ENCODE measurements at places on chromosomes 12 and 14.

GRCh38 chr14:103891667-103892215 is 36.5 kb upstream of the TDRD9 start:
- no peak for DNase-seq

- no peak for DNase-seq
Observed at GRCh38 chr12:11765421-11765816, 115.9 kb downstream of the ETV6 start.

DNA sequence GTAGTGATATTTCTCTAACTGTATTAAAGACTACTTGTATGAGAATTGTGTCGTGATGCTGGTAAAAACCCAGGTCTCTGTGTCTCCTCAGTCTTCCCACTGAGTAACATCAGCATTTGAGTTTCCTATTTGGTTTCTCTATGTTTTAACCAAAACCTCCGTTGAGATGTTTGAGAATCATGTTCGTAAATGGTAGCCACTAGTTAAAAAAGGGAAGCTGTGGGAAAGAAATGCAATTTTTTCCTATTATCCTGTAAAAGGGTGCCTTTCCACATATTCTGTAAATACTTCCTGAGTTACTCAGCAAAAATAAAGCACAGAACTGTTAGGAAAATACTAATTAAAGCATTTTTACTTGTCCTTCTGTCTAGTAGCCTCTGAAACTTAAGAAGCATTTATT is 7.0 kb downstream of the CLEC1B start:
- no peak for DNase-seq

GRCh38 chr14:95523815-95524448 is 7.5 kb upstream of the SYNE3 start:
- DNase-seq: no peak

DNA sequence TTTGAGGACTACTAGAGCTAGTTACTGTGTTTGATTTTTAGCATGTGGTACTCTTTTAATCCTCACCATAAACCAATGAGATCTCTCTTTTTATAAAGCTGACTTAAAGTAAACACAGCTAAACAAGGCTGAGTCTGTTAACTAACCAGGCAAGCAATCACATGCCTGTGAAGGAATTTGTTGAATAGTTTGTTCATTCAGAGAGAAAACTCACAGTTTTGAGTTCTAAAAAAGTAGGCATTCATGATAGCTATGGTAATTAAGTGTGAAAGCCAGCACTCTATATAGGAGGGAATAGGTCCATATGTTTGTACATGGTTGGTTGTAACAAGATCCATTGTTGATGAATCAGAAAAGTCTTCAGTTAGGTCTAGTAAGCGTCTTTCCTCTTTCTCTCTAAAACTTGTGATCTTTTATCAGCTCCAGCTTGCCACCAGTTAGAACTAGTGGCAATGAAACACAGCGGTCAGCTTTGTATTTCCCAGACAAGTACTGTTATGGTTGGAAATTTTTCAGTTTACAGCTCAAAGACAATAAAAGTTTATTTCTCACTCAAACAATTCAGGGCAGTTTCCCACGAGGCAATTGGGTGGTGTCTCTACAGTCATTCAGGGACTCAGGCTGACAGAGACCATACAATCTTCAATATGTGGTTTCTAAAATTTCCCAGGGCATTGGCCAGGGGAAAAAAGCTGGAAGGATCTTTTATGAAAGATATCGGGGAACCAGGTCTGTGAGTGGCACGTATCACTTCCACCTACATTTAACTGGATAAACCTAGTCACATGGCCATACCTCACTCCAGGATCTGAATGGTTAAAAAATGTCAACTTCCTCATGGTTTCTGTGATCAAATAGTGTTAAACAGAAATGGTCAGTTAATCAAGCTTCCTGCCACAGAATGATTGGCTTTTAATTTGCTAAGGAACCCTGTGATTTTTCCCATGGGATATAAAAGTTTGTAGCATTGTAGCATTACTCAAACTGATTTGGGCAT is 203.1 kb downstream of the KIF21A start:
- DNase-seq: no peak

DNA sequence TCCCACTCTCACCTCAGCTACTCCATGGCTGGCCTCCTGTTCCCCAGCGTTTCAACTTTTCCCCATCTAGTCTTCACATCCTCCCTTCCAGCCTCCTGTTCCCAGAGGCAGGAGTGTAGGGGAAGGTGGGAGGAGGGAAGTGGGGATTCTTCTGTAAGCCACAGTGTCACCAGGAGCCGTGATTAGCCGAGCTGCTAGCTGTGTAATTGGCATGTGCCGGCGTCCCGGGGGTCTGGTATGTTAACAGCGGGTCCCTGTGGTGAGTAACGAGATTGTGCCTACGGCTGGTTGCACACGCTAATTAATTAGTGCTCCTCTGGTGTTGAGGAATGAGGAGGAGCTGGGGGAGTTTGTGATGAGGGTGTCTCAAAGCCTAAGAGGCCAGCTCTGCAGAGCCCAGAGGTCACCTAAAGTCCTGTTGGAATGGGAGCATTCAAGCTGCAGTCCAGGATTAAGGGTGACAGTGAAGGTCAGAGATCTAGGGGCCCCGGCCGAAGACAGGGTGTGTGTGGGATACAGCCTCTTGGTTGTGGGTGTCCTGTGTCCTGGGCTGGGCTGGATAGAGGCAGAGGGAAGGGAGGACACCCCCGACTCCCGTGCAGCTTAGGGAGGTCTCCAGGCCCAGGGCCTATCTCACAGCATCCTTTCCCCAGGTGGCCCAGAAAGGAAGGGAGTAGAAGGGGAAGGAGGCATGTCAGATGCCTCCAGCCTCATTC is 10.0 kb upstream of the CALCOCO1 start:
- DNase-seq: no peak

- DNase-seq: no peak
Observed at GRCh38 chr12:115767916-115768315, 509.6 kb downstream of the MED13L start.

- DNase-seq: no peak
Observed at GRCh38 chr14:105884808-105885281, 358.5 kb downstream of the TMEM121 start.

DNA sequence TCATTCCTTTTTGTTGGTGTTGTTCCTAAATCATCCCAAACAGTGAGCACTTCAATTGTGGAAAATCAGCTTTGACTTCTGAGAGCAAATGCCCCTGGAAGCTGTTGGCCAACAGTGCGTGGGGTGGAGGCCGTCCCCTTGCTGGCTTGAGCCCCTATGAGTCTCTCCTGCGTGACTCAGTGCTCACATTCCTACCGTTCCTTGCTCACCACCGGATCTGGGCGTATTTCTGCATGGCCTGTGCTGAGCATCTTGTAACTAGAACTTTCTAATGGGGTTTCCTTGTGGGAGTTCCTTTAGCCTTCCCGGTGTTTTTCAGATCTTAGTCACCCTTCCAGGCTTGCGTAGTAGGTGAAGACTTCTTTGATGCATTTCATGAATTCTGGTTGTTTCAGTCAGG is 14.7 kb downstream of the SERPINA1 start:
- DNase-seq: no peak

DNA sequence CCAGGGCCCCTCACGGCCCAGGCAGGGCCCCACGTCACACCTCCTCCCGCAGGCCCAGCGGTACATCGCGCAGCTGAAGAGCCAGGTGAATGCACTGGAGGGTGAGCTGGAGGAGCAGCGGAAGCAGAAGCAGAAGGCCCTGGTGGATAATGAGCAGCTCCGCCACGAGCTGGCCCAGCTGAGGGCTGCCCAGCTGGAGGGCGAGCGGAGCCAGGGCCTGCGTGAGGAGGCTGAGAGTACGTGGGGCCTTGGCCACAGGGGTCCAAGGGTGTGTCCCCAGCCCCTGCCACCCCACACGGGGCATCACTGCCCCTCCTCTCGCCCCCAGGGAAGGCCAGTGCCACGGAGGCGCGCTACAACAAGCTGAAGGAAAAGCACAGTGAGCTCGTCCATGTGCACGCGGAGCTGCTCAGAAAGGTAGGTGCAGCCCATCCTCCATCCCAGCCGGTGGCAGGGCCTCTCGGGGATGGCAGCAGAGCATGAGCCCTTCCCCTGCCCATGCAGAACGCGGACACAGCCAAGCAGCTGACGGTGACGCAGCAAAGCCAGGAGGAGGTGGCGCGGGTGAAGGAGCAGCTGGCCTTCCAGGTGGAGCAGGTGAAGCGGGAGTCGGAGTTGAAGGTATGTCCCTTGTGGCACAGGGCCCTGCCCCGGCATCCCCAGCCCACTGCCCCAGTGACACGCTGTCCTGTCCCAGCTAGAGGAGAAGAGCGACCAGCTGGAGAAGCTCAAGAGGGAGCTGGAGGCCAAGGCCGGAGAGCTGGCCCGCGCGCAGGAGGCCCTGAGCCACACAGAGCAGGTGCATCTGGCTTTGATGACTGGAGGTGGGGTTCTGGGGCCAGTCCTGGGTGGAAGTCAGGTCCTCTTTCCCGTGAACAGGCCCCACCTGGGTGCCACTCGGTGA is 20.9 kb downstream of the HIP1R start:
- DNase-seq: no peak

GRCh38 chr12:108307006-108307405 is 32.1 kb downstream of the CMKLR1 start:
- DNase-seq: no peak

DNA sequence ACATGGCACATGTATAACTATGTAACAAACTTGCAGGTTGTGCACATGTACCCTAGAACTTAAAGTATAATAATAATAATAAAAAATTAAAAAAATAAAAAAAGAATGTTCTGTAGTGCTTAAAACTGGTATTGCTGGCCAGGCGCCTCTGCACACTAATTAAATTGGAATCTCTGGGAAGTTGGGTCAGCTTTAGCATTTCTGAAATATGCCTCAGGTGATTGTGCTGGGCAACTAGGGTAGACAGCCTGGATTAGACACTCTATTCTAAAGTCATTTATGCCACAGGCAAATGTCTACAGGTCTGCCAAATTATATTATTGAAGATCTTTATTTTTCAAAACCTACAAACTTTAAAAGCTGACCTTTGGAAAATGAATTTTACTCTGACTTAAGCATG is 55.3 kb downstream of the PPM1H start:
- DNase-seq: no peak

- no peak for DNase-seq
Observed at GRCh38 chr14:70971560-70971959, 64.3 kb downstream of the PCNX1 start.

- DNase-seq: no peak
Observed at GRCh38 chr14:60002819-60003492, 83.0 kb downstream of the LRRC9 start.

DNA sequence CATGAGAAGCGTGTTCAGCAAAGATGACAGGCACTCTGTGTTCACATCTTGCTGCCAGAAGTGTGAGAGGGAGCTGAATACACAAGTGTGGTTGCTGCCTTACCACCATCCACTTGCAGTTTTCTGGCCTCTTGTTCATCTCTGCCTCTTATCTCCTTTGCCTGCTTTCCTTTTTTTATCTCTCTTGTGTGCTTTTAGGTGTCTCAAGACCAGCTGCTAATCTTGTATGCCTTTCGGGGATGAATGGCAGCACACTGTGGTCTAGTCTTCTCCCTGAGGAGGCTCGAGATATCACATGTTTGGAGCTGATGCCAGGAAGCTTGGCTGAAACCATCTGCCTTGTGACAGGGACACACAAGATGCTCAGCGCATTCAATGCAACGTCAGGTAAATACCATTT is 17.2 kb downstream of the FAM234B start:
- DNase-seq: no peak

DNA sequence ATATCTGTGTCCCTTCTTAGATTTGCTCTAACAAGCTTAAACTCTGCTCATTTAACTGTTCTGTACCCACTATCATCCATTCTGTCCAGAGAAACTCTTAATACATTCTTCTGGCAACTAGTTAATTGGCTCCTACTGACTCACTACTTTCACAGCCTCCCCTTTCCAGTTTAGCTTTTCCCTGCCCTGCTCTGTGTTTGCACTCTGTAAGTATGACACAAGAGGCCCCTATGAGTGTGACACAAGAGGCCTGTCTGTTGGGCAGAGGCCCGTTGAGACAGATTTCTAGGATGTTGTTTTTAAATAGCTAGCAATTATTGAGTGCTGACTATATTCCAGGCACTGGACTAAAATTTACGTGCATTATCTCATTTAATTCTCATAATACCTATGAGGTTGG is 246.0 kb upstream of the DAAM1 start:
- no peak for DNase-seq

DNA sequence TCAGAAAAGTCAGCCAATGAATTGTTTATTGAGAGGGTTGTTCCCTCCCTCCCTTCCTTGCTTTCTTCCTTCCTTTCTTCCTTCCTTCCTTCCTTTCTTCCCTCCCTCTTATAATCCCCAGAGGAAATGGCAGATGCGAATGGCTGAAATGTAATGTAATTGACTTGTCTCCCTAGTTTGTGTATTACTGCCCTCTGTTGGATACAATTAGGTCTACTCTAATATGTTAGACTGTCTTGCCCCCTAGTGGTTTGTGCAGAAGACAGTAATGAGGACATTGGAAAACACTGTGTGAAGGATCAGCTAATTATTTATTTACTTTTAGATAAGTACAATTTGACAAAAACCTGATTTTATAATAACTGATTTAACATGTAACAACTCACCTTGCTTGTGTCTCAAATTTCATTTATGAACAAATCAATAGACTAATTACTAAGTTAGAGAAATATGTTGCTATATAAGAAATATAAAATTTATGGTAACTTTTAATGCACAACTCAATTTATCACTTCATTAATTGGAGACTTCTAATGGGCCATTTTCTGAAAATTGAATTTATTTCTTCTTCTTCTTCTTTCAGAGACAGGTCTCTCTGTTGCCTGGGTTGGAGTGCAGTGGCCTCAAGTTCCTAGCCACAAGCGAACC is 229.8 kb upstream of the LRIG3 start:
- no peak for DNase-seq

DNA sequence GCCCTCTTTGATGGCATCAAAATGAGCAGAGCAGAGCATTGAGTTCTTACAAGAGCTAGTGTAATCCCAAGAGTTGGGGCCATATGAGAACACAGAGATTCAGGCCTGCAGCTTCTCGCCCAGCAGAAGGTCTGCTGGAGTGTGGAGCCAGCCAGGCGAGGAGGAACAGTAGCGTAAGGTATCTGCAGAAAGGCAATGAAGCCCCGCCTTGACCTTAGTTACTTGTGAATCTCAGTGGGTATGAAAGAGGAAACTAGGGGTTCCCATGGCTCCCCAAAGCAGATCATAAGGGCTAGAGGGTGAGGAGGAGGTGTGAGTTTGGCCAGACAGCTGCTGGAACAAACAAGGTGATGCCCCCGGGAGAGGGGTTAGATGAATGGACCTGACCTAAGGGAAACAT is 49.4 kb downstream of the SLC8A3 start:
- no peak for DNase-seq

- no peak for DNase-seq
Observed at GRCh38 chr12:54033106-54033979, 493 bp downstream of the HOXC5 start.
